ENCODE measurements at places on chromosomes 5 and 9.
A peak's percentile ranks its signal among the peaks of the same experiment; 100 is the strongest.

DNA sequence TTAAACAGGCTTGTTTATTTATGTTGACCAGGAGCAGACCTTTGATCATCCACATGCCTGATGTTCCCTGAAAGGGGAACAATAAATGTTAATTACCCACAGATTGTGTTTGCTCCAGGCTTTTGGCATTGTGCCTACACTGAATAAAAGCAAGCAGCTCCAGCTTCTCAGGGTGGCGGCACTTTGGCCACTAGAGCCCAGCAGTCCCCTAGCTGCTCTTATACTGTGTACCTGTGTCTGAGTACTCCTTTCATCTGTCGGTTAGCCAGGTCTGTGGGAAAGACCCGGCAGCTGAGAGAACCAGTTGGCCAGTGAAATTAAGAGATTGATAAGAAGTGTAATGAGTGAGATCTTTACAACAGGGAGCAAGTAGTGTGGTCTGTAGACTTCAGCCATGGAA is 254.8 kb upstream of the FTMT start:
- no peak for ATAC-seq

DNA sequence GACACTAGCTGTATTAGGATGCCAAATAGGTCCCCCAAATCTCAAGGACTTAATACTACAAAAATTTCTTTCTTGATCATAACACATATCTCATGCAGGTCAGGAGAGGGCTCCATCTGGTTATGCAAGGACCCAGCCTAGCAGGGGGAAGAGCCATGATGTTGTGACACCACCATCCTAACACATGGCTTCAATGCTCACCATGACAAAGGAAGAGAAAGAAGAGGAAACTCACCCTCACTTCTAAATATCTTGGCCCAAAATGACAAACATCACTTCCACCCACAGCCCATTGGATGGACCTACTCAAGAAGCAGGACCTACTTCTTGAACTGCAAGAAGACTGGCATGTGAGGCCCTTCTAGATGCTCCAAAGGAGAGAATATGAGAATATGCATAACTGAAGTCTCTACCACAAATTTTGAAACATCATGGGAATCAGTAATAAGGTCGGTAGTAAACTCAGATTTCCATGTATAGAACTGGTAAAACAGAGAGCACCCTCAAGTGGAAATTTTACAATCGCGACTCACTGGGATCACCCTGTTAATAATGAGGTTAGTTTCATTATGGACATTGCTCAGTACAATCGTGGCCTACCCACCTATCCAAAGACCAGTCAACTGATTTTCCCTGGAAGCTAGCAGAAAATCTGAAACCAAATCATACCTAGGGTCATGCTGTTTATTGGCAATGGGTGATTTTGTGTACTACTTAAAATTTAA is 308.2 kb downstream of the ACTL7B start:
- no peak for ATAC-seq

- ATAC-seq, result peak; percentile 22
Measured at GRCh38 chr5:137563646-137564397, 64.7 kb upstream of the SPOCK1 start.

DNA sequence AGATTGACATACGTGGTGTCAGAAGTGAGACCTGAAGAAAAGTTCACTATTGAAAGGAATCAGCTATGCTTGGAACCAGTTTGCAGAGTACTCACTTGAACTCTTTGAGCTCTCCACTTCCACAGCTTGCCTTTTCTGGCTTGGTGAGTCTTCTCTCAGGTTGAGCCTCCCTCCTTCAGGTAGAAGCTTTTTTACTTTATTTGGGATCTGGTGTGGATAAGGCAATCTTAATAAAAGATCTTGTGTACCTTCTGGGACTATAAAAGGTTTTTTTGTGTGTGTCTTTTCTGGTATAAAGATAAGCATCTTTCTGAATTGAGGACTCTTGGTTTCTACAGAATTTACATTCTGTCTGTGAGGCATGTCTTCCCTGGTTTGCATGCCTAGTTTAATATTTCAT is 5.4 kb upstream of the CPLANE1 start:
- no peak for ATAC-seq

DNA sequence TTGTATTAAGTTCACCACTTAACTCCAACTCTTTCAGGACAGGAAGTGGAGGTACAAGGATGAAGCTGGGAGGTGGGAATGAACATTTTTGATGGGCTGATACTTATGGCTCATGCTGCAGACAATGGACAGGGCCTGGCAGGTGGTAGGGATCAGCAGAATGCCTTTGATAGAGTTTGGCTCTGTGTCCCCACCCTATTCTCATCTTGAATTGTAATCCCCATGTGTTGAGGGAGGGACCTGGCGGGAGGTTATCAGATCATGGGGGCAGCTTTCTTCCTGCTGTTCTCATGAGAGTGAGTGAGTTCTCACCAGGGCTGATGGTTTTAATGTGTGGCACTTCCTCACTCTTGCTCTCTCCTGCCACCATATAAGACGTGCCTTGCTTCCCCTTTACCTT is 87.3 kb upstream of the PRLR start:
- ATAC-seq, result no peak

DNA sequence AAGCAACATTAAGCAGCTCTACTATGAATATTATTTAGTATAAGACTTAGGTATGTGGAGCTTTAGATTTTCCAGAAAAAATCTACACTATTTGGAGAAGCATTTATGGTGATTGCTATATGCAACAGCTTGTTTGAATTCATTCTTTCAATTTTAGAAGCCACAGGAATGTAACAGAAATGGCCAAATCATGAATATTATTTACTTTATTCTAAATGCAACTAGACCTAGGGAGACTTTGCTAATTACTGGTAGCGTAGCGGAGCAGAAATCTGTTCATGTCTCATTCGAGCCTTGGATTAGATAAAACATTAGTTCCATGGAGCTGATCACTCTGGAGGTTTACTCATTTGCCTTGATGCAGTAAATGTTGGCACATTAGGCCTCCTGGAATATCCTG is 290.2 kb downstream of the ZNF608 start:
- no peak for ATAC-seq

DNA sequence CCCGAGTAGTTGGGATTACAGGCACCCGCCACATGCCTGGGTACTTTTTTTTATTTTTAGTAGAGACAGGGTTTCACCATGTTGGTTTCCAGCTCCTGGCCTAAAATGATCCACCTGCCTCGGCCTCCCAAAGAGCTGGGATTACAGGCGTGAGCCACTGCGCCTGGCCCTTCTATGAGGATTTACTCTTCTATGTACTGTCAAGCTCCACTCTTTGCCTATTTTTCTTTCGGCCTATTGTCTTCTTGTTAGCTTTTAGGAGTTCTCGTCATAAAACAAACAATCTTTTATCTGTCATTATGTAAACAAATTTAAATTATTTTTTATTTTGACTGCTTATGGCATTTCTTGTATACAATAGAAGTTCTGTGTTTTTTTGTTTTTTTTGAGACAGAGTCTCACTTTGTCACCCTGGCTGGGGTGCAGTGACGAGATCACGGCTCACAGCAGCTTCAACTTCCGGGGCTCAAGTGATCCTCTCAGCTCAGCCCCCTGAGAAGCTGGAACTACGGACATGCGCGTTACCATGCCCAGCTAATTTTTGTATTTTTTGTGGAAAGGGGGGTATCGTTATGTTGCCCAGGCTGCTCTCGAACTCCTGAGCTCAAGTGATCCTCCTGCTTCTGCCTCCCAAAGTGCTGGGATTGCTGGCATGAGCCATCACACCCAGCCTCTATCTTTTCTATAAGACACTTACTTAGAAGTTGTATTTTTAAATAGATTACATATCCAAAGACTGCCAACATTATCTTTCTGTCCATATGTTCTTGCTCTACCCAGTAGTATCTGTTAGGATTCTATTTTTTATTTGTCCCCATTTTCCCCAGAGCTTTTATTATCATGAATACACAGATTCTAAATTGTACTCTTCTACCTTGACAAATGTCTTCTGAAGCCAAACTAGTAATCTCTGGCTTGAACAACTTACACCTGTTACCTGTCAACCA is 29.2 kb downstream of the CSNK1A1 start:
- ATAC-seq, result no peak

- ATAC-seq, result no peak
Measured at GRCh38 chr9:5614192-5614591, 14.7 kb upstream of the RIC1 start.

GRCh38 chr5:56520986-56521730 is 288.0 kb upstream of the ANKRD55 start:
- no peak for ATAC-seq

GRCh38 chr5:54304040-54304439 is 6.3 kb downstream of the ARL15 start:
- ATAC-seq, result no peak

DNA sequence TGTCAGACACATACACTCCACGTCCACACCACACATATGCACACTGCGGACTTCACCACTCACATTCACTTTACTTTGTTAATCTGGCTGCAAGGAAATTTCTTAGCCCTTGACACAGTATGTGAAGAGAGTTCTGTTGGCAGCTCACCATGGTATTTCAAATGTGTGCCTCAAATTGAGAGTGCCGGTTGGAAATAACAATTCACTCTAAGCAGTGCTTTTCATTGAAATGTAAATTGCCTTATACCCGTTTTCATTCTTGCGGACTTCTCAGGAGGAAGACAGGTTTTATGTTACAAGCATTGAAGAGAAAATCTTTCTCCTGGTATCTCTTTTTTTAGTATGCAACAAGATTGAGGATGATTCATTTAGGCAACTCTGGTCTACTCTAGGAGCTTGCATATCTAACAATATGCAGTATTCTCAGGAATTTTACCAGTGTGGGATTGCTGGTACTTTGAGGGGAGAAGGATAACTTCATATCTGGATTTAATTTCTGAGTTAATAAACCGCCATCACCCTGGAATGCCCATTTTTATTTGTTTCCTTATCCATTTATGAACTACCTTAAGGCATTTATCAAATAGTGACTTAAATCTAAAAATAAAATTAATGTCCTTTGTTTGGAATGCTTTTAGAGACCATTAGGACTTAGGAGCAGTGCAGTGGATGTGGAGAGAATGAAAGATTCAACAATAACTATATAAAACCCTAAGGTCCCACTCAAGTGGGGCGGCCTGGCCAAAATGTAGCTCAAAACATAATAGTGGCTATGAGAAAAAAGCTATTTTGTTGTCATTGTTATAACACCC is 87.0 kb downstream of the IQGAP2 start:
- ATAC-seq, result no peak

DNA sequence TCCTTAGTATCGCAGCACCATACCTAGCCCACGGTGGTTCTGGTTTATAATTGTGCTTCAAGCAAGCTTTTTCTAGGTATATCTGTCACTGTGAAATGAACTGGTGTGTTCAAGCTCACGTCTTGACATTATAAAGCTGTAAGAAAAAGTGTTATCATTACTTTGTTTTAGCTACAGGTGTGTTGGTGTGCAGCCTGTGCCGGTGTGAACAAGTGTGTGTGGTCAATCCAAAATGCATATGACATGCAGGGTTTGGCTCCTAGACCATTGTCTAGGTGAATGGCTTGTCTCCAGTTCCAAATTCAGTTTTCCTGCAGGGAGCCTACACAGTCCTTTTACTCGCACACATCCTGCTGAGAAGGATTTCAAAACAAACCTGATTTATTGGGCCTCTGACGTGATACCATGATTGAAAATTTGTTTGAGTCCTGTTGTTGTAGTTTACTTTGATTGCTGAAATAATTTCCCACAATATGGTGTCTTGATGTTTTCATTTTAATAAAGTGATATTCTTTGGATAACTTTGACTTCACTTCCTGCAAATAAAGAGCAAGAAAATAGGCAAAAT is 3.7 kb downstream of the LSM11 start:
- no peak for ATAC-seq

- ATAC-seq, result no peak
Measured at GRCh38 chr5:148615644-148616275, 38.6 kb downstream of the HTR4 start.

GRCh38 chr5:83145241-83145640 is 67.9 kb downstream of the XRCC4 start:
- no peak for ATAC-seq

- ATAC-seq, result no peak
Measured at GRCh38 chr9:98021306-98022040, 35.1 kb upstream of the NANS start.

DNA sequence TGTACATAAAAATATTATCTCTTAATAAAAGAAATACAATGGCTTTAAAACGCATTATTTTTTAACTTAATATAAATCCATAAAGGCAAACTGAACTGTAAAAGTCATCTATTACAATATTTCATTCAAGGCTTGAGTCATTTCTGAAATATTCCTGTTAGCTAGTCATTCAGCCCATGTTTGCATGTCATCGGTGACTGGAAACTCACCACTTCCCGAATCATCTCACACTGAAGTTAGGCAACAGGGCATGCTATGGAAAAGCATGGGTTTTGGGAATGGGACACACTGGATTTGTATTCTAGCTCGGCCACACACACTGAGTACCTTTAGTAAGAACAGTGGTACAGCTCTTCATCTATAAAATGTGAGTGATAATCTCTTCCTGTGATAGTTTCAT is 691.1 kb upstream of the C9orf72 start:
- ATAC-seq, result no peak

- ATAC-seq, result no peak
Measured at GRCh38 chr5:57042524-57042931, 90.6 kb upstream of the MIER3 start.

- ATAC-seq, result no peak
Measured at GRCh38 chr9:110451726-110452125, 114.1 kb upstream of the TXNDC8 start.

DNA sequence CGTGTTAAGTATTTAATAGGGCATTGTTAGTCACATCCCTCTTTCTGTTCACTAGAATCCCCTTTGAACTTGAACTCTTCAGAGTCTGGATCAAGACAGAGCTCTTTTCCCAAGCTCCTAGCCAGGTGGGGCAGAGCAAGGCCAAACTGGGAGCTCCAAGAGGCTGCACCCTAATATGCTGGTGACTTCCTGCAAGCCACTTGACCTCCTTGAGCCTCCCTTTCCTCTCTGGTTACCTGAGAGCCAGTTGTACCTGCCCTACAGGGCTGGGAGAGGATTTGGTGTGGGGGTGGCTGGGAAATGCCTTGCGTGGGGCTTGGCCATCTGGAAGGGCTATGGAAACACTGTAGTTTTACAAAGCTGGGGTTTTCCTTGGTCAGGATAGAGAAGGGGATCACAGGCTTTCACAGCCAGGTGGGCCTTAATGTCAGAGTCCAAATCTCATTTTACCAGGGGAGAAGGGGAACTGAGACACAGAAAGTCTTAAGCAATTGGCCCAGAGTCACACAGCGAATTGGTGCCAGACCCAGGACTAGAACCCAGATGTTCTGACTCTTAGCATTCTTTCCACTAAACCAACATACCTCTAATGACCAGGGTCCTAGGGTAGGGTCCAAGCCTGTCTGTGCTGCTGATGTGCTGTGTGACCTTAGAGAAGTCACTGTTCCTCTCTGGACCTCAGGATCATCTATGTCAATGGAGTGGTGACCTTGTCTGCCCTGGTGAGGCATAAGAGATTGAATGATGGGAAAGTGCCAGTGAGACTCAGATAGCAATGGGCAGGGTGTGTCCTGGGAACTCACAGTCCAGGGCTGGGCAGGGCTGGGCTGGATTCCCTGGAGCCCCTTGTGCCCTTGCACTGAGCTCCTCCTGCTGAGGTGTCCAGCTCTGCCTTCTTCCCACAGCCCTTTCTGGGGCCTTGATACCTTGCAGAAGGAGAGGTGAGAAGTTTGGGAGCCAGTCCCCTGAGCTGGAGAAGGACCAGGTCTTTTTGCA is 35.8 kb downstream of the GSN start:
- ATAC-seq, result no peak

- no peak for ATAC-seq
Measured at GRCh38 chr9:84145031-84145430, 164.4 kb downstream of the RMI1 start.

All from gastroesophageal sphincter (tissue), 4 donors.